ENCODE measurements at places on chromosomes 13 and 19.
A peak's percentile ranks its signal among the peaks of the same experiment; 100 is the strongest.

DNA sequence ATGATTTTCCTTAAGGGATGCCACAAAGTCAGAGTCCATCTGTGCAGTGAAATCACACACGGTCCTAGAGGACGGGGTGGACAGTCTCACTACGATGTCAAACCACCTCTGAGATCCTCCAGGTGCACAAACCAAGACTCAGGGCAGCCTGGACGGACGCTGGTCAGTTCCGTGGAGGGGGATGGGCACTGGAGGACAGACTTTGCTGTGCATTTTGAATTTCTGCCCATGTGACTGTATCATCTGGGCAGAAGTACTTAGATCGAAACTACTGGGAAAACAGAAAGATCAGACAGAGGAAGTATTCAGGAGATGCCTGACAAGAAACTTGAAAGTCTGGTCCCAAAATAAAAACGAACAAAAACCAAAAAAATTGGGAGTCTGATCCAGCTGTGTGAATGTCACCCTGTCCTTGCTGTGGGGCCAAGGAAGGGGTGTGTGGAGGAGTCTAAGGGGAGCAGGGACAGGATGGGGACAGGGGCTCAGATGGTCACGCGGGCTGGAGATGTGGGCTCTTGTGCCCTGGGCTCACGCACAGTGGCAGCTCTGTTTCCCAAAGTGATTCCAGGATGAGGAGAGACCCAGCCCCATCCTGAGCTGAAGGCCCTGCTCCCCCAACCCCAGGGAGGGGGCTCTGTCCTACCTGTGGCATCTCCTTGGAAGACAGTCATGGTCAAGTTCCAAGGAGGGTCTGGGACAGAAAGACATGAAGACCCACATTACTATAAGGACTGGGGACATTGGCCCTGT is 1.5 kb downstream of the SIGLEC8 start:
- DNase-seq, result no peak

GRCh38 chr19:48656840-48657474 is 11.0 kb upstream of the CA11 start:
- DNase-seq, result no peak

- no peak for DNase-seq
Observed at GRCh38 chr19:1046836-1047695, 7.2 kb downstream of the ABCA7 start.

- DNase-seq, result no peak
Observed at GRCh38 chr19:41801031-41801430, 4.6 kb downstream of the CEACAM3 start.

GRCh38 chr19:47427241-47428176 is 8.2 kb upstream of the MEIS3 start:
- DNase-seq, result peak; percentile 73

DNA sequence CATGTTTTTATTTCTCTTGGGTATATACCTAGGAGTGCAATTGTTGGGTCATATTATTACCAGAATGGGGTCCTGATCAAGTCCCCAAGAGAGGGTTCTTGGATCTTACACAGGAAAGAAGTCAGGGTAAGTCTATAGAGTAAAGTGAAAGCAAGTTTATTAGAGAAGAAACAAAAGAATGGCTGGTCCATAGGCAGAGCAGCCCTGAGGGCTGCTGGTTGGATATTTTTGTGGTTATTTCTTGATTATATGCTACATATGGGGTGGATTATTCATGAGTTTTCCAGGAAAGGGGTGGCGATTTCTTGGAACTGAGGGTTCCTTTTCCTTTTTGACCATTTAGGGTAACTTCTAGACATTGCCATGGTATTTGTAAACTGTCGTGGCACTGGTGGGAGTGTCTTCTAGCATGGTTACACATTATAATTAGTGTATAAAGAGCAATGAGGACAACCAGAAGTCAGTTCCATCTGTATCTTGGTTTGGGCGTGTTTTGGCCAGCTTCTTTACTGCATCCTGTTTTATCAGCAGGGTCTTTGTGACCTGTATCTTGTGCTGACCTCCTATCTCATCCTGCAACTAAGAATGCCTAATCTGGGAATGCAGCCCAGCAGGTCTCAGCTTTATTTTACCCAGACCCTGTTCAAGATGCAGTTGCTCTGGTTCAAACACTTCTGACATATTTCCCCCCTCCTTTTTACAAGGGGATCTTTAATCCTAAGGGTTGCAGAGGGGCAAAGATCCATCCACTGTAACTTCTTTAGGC is 41.1 kb downstream of the CEACAM1 start:
- DNase-seq, result peak; percentile 25

DNA sequence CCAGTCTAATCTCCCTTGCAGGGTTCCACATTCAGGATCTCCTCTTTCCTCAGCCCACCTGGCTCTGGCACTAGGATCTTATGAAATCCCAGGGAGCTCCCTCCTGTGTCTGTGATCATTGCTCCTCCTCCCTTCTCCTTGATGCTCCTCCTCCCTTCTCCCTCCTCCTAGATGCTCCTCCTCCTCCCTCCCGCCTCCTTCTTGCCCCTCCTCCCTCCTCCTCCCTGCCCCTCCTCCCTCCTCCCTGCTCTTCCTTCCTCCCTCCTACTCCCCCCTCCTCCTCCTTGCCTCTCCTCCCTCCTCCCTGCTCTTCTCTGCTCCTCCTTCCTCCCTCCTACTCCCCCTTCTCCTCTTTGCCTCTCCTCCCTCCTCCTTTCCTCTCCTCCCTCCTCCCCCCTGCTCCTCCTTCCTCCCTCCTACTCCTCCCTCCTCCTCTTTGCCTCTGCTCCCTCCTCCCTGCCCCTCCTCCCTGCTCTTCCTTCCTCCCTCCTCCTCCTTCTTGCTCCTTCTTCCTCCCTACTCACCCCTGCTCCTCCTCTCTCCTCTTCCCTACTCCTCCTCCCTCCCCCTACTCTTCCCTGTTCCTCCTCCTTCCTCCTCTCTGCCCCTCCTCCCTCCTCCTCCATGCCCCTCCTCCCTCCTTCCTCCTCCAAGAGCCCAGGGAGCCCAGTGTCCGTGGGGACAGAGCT is 14.9 kb upstream of the ZBTB7A start:
- DNase-seq, result no peak

DNA sequence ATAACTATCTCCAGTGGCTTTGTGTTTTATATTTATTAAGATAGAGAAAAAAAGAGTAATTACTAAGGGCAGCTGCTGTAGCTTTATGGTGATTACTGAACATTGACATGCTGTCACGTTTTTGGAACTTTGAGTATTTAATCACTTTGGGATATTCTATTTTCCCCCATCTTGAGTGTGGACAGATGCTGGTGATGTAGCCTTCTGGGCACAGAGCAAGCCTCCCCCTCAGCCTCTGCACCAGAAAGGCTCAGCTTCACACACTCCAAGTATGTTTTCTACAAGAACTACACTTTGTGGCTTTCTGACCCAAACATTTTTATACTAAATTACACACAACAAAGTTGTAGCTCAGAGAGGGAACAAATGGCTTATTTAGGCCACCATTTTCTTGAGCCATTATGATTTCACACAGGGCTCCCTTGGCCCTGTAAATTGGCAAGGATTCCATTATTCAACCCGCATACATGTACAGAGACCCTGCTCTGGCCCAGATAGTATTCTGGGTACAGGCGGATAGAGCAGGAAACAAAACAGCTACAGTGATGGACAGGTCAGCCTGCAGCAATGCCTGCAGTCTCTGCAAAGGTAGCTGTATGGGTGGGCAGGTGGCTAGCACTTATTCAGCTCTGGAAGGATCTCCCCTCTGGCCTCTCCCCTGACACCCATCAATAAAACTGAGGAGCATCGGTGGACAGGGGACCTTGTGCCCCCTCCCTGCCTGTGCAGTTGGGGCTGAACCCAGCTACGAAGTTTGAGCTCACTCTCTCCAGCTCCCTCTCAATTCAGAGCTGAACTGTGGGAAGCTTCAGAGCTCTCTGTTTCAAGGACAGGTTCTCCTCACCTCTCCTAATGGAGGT is 1.3 kb downstream of the ALOX5AP start:
- no peak for DNase-seq
